Stimulated activated CD4-positive, alpha-beta T cell treated with anti-CD3 and anti-CD28 coated beads, TNF-alpha, amount 100 ng/mL, for 4 hours (primary cell): ENCODE measurements at places on chromosomes 1 and 21.

- no peak for DNase-seq
Measured at GRCh38 chr1:29991025-29991424, 732.4 kb downstream of the MATN1 start.

DNA sequence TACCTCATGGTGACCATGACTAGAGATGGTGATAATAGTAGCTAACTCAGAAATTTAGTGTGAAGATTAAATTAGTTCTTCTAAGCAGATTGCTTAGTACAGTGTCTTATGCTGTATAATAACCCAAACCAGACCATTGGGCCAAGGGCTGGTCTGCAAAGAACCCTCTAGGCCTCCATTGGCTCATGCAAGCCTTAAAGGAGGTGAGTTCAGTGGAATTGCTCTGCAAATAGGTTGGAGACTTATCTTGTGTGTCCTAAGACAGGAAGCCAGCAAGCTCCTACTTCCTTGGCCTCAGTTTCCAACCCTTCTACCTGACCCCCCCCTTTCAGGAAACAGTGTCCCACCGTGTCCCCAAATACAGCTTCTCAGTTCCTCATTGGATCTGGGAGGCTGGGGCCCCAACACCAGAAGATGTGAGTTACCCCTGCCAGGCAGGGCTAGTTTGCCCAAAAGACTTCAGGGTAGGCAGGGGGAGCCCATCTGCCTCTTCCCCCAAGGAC is 1.9 kb upstream of the MEF2D start:
- no peak for DNase-seq

- DNase-seq, result no peak
Measured at GRCh38 chr1:156194300-156194652, 372 bp downstream of the SLC25A44 start.

DNA sequence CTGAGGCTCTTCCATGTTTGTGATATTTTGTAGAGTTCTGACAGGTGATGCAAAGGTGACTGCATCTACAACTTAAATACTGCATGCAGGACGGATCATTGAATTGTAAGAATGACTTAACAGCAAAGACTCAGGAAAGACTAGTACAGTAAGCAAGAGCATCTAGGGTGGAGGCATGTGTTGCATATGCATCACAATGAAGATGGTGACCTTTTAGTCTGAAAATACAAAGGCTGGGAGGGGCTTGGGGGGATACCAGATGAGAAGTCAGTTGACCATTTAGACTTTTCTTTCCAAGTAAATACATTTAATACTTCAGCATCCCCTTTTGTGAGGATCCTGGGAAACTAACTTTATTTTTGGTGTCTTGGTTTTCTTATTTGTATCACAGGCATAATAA is 145.5 kb downstream of the NUF2 start:
- DNase-seq, result no peak
